ENCODE measurements at places on chromosomes 2 and 18.

DNA sequence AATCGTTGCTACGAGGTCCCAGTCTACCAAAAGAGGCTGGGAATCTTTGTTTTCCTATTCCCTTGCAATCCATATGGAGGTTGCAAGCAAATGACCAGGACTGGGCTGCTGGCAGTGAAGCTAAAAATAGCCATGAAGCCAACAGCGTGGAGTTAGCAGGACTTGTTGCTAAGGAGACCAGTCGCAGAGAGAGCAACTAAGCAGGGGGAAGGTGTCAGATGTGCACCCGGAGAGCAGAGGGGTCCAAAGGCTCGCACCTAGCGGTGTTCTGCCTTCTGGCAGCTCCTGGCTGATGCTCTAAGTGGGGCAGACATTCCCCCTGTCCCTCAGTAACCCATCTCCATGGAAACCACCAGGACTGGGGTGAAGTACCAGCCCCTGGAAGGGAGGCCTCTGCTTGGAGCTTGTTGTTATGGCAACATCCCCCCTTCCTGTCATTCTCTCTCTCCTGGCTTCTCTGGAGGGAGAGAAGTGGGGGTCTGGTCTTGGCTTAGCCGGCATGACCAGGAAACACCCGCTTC is 84.6 kb downstream of the DNMT3A start:
- no peak for DNase-seq

DNA sequence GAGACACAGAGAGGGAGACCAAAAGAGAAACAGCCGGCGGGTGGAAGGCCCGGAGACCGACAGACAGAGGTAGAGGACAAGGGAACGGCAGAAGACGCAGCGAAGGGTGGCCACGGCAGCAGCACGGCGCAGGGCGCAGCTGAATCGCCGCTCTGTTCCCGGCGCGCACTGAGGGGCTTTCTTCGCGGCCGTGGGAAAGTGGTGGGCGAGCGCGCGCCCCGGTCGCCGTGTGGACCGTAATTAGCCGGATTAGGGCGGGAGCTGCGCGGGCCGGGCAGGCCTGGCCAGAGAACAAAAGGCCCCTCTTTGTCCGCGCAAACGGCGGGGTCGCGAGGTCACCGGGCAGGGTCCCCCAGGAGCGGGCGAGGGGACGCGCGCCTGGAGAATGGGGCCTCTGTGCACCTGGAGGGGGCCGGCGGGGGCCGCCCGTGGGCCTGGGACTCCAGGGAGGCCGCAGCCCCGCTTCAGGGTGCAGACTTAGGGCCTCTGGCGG is 158.3 kb downstream of the ZFP36L2 start:
- no peak for DNase-seq

- DNase-seq, result no peak
Observed at GRCh38 chr18:44826418-44827259, 146.0 kb downstream of the SETBP1 start.

DNA sequence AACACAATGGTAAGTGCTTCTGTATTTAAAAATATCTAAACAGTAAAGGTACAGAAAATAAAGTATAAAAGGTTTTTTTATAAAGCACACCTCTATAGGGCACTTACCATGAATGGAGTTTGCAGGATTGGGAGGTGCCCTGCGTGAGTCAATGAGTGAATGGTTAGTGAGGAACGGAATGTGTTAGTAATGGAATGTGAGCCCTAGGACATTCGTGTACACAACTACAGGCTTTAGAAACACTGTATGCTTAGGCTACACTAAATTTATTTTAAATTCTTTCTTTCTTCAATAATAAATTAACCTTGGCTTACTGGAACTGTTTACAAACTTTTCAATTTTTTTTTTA is 337.9 kb upstream of the SLC39A10 start:
- peak; percentile 56 for DNase-seq

DNA sequence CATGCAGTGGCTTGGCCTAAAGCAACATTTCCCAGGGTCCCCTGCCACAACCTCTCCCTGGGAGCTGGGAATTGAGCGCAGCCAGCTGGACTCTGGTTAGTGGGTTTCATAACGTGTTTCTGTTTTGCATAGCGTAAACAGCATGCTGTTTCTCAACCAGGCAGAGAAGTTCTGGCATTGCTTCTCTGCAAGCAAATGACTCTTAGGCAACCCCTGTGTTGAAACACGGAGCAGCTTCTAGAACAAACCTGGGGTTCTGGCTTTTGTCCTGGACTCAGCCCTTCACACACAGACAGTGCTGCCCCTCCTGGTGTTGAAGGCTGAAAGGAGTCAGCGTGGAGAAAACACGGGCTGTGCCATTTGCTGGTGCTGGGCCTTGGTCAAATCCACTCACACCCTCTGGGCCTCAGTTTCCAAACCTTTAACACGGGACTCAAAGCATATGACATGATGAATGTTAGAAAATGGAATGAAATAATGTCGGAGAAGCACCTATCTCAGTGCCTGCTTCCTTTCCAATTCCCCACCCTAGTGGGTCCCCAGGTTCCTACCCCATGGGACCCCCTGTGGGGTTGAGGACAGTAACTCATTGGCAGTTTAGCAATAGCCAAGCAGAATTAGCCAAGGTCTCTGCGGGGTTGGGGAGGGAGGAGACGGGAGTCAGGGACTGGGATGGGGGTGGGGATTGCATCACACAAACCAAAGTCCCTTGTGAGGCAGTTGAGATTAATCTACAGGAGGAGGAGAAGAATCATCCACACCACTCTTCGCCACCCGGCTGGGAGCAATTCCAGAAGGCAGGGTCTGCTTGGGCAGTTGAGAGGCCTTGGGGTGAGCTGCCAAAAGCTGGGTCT is 30.2 kb upstream of the IL1R2 start:
- DNase-seq, result no peak

- DNase-seq, result no peak
Observed at GRCh38 chr2:54763636-54764291, 40.3 kb downstream of the EML6 start.

DNA sequence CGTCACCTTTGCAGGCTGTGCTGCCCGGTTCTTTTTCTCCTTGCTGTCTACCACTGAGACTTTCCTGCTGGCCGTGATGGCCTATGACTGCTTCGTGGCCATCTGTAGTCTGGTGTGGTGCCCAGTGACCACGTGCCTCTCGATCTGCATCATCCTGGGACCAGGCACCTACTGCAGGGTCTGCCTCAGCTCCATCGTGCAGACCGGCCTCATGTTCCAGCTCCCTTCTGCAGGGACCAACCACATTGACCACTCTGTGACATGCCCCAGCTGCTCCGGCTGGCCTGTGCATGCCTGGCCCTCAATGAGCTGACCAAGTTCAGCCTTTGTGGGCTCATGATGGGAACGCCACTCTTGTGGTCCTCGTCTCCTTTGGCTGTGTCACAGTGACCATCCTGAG is 26.7 kb downstream of the COPS9 start:
- no peak for DNase-seq

- peak; percentile 46 for DNase-seq
Observed at GRCh38 chr2:202237787-202238233, 587 bp downstream of the SUMO1 start.

GRCh38 chr18:75167759-75168618 is 41.0 kb downstream of the PTGR3 start:
- DNase-seq, result no peak

- DNase-seq, result no peak
Observed at GRCh38 chr2:204176306-204176705, 239.7 kb downstream of the ICOS start.

GRCh38 chr18:63141778-63142176 is 177.8 kb downstream of the BCL2 start:
- no peak for DNase-seq

GRCh38 chr2:238450440-238450861 is 23.7 kb downstream of the ASB1 start:
- no peak for DNase-seq

- no peak for DNase-seq
Observed at GRCh38 chr2:216425008-216425787, 12.9 kb downstream of the SMARCAL1 start.

DNA sequence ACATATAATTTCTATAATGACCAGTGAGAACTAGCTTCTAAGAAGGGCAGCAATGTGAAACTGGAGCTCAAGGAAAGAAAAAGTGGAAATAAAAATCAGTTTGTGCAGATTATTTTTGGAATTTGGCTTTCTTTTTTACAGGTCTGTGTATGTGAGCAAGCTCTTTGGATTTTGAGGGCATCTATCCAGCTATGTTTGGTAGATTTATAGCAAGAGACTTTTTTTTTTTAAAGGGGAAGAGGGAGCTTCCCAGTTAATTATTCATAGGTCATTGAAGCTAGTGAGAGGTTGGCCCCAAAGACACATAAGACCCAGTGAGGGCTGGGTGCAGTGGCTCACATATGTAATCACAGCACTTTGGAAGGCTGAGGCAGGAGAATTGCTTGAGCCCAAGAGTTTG is 24.0 kb upstream of the COLEC12 start:
- DNase-seq, result no peak

DNA sequence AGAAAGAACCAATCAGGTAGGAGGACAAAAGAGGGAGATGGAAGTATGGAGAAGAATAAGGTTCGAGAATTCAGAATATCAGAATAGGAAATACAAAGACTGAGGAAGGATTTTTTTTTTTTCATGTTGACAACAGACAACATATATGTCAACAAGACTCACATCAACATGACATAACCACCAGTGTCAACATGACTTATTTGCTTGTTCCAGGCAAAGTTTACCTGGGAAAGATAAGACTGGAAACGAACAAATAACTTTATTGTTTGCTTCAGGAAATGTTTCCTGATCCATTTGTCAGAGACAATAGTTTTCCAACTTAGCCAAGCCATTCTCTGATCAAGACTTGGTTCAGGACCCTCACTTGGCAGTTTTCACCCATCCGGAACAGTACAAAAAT is 321.9 kb upstream of the NETO1 start:
- no peak for DNase-seq

GRCh38 chr2:215693193-215693998 is 257.5 kb upstream of the FN1 start:
- DNase-seq, result no peak
